Activated CD4-positive, alpha-beta memory T cell treated with anti-CD3 and anti-CD28 coated beads, Interleukin-2, amount 10 ng/mL, durations not matched to agents 7 days and 5 days (primary cell): ENCODE measurements at places on chromosomes 2 and 18.

GRCh38 chr2:145685383-145686050, 1165.6 kb upstream of the ZEB2 start:
- H3K27me3 ChIP-seq = no peaks in the 10 kb centered on the region
- no peaks in the 10 kb centered on the region for H3K36me3 ChIP-seq
- no peak overlapping the region for H3K4me3 ChIP-seq
- no peaks in the 10 kb centered on the region for H3K4me1 ChIP-seq
- no peak for DNase-seq
- no peak overlapping the region for H3K27ac ChIP-seq

DNA sequence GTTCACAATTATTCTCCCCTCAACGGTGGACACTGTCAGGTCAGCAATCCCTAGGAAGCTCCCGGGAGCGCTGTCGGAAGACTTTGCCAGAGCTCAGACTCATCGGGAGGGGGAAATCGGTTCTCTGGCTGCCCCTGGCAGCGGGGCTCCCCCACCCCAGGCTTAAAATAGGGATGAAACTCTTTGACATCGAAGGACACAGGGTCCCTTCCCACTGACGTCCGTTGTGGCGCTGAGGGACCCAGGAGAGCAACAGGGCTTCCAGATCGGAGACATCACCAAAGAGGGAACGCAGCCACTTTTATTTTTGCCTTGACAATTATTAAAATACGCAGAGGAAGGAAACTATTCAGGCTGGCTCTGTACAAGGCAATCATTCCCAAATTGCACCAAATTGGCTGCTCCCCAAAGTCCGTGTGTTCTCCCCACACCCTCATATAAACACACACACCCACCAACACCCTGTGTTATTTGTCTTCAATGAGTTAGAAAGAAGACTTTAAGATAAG, 249.0 kb downstream of the CDH20 start:
- no peaks in the 10 kb centered on the region for H3K36me3 ChIP-seq
- no peak for DNase-seq
- H3K4me3 ChIP-seq = no peak overlapping the region
- no peak overlapping the region for H3K27ac ChIP-seq

DNA sequence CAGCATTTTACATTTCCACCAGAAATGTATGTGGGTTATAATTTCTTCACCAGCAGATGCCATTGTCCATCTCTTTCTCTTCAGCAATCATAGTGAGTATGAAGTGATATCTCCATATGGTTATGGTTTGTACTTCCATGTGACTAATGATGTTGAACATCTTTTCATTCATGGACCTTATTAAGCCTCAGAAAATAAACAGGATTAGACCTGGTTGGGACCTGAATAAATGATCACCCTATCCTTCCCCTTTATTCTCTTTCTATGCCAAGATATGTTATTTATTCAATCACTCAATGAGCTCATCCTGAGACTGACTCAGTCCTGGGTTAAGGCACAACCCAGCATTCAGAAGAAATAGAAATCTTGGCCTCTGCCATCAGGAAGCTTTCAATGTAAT, 86.6 kb downstream of the ANTXR1 start:
- no peaks in the 10 kb centered on the region for H3K4me1 ChIP-seq
- no peak overlapping the region for H3K27ac ChIP-seq
- H3K27me3 ChIP-seq = peaks cover 30% of the 10 kb centered on the region
- no peak overlapping the region for H3K4me3 ChIP-seq
- no peaks in the 10 kb centered on the region for H3K36me3 ChIP-seq

GRCh38 chr2:95332036-95332435, 34.9 kb downstream of the KCNIP3 start:
- peaks cover 8% of the 10 kb centered on the region for H3K27me3 ChIP-seq
- H3K4me1 ChIP-seq = no peaks in the 10 kb centered on the region
- H3K27ac ChIP-seq = no peak overlapping the region
- no peak overlapping the region for H3K4me3 ChIP-seq
- H3K36me3 ChIP-seq = no peaks in the 10 kb centered on the region
